Activated gamma-delta T cell (primary cell): ENCODE measurements at places on chromosomes 5 and 9.
A peak's percentile ranks its signal among the peaks of the same experiment; 100 is the strongest.

DNA sequence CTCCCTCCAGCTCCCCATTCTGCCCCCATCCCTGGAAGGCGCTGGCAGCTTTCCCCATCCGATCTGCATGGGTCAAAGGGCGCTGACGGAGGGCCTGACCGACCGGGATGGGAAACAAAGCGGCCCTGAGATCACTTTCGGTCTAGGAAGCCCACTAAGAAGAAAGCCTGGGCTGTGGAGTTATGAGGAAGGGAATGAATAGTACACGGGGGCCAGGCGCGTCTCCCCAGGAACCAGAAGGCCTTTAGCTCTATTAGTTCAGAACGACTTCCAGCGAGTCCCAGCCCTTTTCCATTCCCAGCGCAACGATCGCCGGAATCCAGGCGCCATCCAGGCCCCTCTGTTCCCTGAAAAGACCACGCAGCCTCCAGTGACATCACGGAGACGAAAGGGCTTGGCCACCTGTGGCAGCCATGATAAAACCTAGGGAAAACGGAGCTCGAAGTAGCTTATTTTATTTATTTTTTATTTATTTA is 70.1 kb upstream of the CCDC180 start:
- DNase-seq = no peak

- DNase-seq = no peak
These were observed 52.4 kb downstream of the OTP start for GRCh38 chr5:77586101-77586500.

- peak; percentile 29 for DNase-seq
These were observed 21.9 kb downstream of the CSF2 start for GRCh38 chr5:132095424-132095972.

- no peak for DNase-seq
These were observed 156.7 kb upstream of the TLX3 start for GRCh38 chr5:171152382-171152781.

- DNase-seq = no peak
These were observed 16.1 kb downstream of the SNX18 start for GRCh38 chr5:54533541-54534190.

GRCh38 chr9:134723037-134723436 is 81.4 kb downstream of the COL5A1 start:
- no peak for DNase-seq

DNA sequence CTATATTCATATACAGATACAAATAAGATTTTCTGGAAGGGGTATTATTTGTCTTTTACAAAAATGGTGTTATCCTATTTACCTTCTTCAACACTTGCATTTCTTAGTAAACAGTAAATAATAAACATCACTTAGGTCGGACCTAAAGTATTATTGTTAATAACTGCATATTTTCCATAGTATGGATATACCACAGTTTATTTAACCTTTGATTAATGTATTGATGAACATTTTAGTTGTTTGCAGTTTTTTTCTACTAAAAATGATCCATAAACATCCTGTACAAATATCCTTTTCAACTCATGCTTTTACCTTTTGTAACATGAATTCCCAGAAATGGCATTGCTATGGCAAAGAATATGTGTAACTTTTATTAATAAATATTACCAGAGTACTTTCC is 83.4 kb downstream of the NDUFAF2 start:
- DNase-seq = no peak

DNA sequence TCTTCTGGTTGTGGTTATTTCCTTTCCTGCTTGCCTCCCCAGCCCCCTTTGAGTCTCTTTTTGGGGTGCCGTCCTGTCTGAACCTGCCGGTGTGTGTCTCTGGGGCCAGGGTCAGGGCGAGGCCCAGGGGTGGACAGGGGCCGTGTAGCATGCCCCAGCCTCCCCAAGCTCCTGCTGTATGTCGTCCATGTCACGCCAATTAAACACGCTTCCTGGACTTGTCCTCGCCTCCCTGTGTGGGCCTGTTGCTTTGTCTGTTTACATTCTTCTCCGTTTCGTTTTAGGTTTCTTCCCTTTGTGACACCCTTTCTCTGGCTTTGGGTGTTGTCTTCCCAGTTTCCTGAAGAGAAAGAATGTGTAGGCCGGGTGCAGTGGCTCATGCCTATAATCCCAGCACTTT is 28.5 kb upstream of the HMCN2 start:
- no peak for DNase-seq

- DNase-seq = no peak
These were observed 9.0 kb upstream of the EDF1 start for GRCh38 chr9:136875155-136875554.

DNA sequence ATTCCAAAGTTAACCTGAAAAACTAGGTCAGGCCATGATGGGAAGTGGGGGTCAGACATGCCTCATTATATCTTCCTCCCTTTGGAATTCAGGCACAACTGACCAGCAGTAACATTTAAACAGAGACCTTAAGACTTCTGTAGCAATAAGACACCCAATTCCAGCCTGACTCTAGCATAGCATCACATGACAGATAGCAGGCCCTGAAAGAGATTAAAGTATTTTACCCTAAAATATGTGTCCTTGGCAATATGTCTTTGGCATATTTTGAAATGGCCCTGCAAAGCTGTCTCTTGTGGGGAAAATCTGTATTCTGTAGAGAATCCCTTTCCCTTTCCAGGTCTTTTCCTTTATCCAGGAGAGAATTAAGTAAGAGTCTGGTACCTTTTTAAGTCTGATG is 34.3 kb downstream of the S1PR3 start:
- DNase-seq = no peak

DNA sequence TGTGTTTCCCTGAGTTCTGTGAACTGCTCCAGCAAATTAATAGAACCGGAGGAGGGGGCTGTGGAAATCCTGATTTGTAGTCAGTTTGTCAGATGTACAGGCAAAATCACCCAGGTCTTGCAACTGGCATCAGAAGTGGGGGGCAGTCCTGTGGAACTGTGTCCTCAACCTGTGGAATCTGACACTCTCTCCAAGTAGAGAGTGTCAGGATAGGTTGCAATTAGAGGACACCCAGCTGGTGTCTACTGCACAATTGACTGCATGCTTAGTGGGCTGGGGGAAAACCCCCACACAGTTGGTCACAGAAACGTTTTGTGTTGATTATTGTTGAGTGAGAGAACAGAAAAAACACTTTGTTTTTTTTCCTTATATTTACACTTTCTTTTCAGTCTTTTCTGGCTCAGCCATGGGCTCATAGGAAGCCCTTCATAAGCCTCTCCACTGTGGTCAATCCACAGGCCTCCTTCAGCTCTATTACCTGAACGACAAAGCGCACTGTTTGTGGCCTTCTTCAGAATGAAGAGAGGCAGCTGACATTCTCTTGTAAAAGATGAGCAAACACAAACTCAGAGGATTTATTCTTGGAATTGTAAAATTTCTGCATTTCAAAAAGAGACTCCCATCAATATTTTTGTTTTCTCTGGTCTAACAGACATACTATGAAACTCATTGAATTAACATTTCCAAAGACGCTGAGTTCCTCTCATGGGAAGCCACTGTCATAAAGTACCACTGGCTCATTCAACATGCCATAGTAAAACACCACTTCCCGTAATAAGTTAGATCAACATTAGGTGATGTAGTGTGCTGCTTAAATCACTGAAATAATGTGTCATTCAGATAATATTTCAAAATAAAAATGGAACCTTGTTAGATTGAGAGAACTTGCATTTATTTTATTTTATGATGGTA is 348.9 kb upstream of the RFX3 start:
- DNase-seq = no peak

GRCh38 chr5:64229163-64229774 is 63.6 kb downstream of the RNF180 start:
- no peak for DNase-seq

DNA sequence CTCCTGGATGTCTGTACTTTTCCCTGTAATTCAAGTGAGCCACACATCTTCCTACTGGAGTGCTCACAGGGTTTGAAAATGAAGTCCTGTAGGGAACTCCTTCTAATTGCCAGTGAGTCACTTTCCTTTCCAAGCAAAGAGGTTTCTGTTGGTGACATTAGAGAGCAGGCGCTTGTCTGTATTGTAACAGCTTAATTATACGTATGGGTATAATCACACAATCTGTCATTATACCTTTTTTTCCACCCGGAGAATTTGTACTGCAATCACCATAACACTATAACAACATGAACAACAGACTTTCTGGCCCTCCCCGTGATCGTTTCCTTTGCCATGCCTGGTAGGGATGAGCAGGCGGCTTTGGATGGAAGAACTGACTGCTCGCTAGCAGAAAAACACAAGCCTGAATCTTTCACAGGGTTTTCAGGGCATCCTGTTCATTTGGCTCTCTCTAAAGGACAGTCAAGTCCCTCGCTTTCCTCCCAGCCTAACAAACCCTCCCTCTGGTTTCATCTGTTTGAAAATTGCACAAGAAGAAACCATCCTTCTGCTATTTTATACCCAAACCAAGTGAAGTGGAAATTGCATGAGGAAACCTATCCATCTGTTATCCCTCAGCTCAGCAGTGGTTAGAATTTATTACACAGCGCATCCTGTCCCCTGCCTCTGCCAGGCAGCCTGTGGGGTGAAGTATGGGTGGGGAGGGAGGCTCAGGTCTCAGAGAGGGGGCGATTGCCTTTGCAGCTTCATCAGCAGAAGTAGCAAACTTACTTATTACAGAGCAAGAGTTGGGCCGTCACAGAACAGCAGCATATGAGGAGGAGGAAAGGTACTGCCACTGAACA is 307.0 kb upstream of the TLE4 start:
- DNase-seq = no peak

DNA sequence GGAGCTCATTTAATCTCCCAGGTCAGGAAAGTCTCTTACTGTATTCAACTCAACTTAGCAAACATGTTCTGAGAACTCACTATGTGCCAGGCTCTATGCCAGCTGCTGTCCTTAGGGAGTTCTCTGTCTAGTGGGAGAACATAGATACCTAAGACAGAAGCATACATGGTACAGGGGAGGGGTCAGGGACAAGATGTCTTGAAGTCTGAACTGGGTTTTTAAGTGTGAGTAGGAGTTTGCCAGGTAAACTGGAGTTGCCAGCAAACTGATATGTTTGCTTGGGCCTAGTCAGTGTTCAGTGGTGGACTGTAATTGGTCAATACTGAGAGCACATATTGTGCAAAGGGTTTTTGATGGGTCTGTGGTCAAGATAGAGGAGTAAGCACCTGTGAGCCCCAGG is 18.3 kb upstream of the GLE1 start:
- no peak for DNase-seq

DNA sequence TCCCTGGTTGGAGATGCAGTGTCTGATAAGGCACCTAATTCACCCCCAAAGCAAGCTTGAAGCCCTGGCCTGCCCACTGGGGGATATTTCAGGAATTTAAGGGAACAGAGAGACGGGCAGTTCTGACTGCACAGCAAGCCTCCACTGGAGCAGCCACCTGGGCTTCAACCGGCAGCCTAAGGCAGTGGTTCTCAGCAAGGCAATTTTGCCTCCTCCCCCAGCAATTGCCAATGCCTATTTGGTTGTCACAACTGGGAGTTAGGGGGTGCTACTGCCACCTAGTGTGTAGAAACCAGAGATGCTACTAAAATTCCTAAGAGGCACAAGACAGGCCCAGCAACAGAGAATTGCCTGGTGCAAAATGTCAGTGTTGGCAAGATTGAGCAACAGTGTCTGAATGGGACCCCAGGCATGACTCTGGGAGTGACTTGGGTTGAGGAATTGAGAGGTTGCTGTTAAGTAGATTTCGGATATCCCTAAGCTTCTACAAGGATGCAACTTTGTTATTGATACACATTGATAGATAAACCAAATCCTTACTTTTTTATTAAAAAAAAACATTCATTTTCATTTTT is 58.7 kb upstream of the CTSL start:
- DNase-seq = no peak

- no peak for DNase-seq
These were observed 112.4 kb downstream of the INIP start for GRCh38 chr9:112605518-112605917.

- DNase-seq = no peak
These were observed 1641.5 kb upstream of the C9orf72 start for GRCh38 chr9:29214690-29215253.

- no peak for DNase-seq
These were observed 103.5 kb downstream of the PLCXD3 start for GRCh38 chr5:41406936-41407335.

- no peak for DNase-seq
These were observed 114.4 kb downstream of the TENT4A start for GRCh38 chr5:6827526-6828219.

DNA sequence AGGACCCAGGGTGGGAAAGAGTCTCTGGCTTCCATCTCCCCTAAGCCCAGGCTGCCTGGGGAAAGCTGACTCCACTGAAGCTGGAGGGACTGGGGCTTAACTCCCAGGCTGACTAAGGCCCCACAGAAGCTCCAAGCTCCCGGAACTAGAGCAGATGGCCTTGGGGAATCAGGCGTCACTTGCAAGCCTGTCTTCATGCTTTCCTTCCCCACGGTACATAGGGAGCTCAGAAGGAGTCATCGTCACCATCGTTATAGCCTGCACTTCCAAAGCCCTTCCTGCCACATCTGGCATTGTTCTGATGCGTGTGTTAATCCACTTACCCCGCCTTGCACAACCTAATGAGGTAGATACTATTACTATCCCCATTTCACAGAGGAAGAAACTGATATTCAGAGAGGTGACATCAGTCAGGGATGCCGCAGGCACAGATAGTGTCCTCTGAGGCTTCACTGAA is 11.5 kb downstream of the AQP3 start:
- DNase-seq = no peak

GRCh38 chr5:76542887-76543690 is 80.1 kb downstream of the F2RL2 start:
- DNase-seq = no peak

DNA sequence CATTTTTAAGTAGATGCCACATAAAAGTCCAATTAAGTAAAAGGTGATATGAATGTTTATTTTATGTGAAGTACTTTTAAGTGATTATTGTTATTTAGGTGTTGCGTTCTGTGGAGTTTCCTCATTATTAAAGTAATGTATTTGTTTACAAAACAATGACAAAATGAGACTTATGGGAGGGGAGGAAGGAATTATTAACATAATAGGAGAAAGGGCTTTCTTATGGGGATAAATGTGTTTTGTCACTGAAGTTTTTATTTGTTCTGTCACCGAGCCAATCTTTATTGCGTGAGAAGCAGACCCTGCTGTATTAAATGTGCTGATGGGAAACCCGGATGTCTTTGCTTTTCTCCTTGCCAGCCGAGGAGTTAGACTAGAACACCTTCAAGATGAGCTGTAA is 44.5 kb downstream of the TRIO start:
- DNase-seq = no peak

DNA sequence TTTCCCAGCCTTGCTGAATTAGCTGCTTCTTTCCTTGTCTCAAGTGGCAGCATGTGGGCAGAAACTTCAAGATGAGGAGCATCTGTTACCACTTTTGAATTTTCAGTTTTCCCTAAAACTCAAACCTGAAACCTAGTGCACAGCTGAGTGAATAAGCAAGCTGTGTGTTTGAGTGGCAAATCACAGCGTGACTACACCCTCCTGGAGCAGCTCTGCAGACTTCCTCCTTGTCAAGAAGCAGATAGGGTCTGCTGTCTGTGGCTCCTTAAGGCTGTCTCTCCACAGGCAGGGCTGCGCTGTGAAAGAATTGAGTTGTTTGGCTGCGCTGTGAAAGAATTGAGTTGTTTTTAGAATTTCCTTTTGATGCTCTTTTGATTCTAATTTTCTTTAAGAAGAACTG is 179.7 kb upstream of the HAPLN1 start:
- no peak for DNase-seq

GRCh38 chr5:154514331-154514730 is 36.3 kb upstream of the HAND1 start:
- no peak for DNase-seq
